ENCODE measurements at places on chromosomes 5 and 9.

GRCh38 chr5:6471252-6471651 lies 22.6 kb downstream of the UBE2QL1 start:
- DNase-seq, result no peak

- DNase-seq, result no peak
These were observed 13.9 kb upstream of the TMEM250 start for GRCh38 chr9:136132512-136133050.

GRCh38 chr5:134439210-134439654 lies 27.6 kb upstream of the CDKN2AIPNL start:
- DNase-seq, result peak; percentile 93

DNA sequence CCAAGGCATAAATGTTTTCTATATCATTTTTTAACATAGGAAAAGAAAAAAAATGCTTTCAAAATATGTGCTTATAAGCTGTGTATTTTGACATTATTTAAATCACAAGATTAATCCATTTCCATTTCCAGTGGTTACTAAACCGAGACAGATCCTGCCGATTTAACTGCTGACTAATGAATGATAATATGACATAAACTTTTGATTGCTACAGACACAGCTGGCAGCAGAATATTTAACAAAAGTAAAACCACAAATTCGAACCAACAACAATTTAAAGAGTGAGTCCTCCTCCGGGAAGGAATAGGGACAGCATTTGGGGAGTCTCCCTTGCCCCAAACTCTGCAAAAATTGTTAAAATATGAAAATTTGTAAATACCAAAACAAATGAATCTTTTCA lies 401.3 kb upstream of the DAB2 start:
- no peak for DNase-seq

GRCh38 chr9:126499911-126500599 lies 113.7 kb upstream of the LMX1B start:
- DNase-seq, result no peak
